ENCODE measurements at places on chromosomes 11 and 22. TPM values are rescaled to one million over a fixed set of nuclear protein-coding genes. Genes with fewer than 3 reads are reported as not detected.

DNA sequence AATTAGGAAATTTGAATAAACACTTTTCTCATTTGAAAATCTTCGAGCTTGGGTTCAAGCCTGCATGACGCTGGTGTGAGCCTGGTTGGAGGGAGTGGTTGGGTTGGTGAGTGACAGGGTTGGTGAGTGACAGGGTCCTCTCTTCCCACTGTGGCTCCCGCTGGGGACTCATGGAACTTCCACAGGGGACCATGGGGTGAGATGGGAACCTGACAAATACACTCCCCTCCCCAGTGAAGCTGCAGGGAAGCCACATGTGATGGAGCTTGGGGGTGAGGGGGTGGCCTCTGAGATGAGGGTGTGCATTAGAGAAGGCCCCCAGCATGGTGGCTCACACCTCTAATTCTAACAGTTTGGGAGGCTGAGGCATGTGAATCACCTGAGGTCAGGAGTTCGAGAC, 66.8 kb downstream of the RTL6 start:
- DNase-seq: no peak

DNA sequence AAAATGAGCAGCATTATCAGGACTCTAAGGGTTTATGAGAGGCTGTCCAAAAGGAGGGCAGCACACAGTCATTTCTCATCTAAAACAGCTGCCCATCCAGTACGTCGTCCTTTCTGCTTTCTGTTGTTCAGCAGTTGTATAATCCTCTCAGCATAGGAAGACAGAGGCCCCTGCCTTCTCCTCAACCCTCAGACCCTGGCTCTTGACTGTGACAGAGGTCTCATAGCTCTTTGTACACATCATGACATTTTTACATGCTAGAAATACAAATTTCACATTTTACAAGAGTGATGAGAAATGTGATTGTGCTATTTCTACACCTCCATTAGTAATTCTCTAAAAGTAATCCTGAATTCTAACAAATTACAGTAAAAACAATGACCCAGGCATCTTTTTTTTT, 36.2 kb upstream of the ZC3H12C start:
- no peak for DNase-seq

GRCh38 chr11:8234425-8234821, 29.3 kb downstream of the LMO1 start:
- no peak for DNase-seq

- peak; percentile 42 for DNase-seq
These were observed 5.0 kb downstream of the UQCR10 start for GRCh38 chr22:29772170-29772641.

GRCh38 chr11:107743191-107743590, 31.3 kb upstream of the SLN start:
- DNase-seq: peak; percentile 89

- peak; percentile 59 for DNase-seq
These were observed at the start of gene CD81 for GRCh38 chr11:2376751-2377451. Gene CD81 (plus strand): TSS chr11:2377310. CDS start chr11:2377550, 240 bp downstream.

- DNase-seq: no peak
These were observed 22.1 kb downstream of the GDPD5 start for GRCh38 chr11:75503531-75504099.

- DNase-seq: no peak
These were observed 9.4 kb upstream of the FBLN1 start for GRCh38 chr22:45493286-45493771.

DNA sequence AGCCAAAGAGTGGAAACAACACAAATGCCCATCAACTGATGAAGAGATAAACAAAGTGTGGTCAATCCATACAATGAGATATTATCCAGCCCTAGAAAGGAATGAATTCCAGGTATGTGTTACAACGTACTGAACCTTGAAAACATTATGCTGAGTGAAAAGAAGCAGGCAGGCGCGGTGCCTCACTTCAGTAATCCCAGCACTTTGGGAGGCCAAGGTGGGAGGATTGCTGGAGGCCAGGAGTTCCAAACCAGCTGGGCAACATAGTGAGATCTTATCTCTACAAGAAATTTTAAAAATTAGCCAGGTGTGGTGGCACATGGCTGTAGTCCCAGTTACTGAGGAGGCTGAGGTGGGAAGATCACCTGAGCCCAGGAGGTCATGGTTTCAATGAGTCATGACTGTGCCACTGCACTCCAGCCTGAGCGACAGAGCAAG, 24.6 kb upstream of the TESMIN start:
- DNase-seq: no peak

- DNase-seq: peak; percentile 59
These were observed at the start of gene NPTXR for GRCh38 chr22:38843657-38844314. Gene NPTXR (minus strand): TSS chr22:38844028.

DNA sequence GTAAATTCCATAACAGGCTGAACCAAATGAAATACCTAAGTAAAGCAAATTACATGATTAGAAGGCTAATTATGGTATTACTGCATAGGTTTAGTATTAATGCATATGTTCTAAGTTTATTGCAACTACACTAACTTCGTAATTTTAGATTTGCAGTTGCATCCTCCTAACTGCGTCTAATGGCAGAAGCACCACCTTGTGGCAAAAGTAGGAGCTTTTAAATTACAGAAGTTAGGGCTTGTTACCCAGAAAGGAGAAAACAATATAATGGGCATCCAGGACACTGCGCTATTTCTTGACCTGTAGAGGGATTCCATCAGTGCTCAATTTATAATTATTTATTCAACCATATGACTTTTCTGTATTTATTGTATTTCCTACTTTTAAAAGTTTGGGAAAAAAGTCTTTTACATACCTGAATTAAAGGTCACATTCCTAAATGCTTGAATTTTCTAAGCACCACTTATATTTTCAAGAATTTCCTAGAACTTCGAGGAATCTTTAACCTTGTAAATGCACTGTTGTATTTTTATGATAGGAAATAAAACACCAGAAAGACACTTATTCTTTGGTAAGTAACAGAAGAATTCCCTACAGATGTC, 16.3 kb upstream of the GPR83 start:
- peak; percentile 74 for DNase-seq

DNA sequence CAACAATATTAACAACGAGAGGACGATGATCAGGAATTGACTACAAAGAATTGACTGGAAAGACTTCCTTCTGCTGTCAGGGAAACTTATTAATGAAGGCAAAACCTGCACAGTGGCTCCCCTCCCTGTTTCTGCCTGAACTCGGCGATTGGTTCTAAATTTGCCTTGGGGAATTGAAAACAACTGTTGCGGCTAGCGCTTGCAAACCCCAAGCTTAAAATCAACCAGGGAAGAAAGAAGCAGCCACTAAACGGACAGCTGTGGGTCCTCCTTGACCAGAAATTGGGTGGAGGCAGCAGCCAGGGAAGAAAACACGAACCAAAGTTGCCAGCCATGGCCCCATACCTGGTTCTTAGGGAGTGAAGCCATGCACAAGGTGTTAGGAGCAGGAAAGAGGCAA, 383.5 kb upstream of the CADM1 start:
- DNase-seq: no peak

GRCh38 chr11:70915158-70915985, 337.0 kb downstream of the SHANK2 start:
- no peak for DNase-seq

Gene PIH1D2
- total RNA-seq: 4.4 TPM

Gene F2
- not detected for total RNA-seq

Measured in G401 (cell line).